ENCODE measurements at places on chromosomes 16 and 17. TPM values are rescaled to one million over a fixed set of nuclear protein-coding genes. Genes with fewer than 3 reads are reported as not detected.

CSNK1D gene
- total RNA-seq = 137 TPM

- peak; percentile 80 for DNase-seq
These were observed 7.1 kb upstream of the FTSJ3 start for GRCh38 chr17:63834431-63835166.

DNA sequence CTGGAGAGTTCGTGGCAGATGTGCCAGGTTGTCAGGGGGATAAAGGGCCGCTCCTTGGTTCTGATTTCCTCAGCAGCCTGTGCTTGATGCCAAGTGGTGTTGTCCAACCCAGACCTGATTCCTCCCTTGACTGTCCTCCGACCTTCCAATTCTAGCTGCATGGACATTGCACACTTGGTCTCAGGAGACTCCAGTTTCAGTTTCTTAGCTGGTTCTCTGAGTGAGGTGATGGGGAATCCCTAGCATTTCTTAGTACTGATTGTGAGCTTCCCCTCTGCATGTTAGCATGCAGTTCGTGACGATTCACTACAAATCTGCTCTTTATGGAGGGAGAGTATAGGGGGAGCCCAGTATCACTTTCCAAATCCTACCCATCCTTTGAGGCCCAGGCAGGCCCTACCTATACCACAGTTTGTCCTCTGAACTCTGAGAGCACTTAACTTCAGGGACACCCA lies 12.4 kb upstream of the CCR7 start:
- DNase-seq = no peak

TP53TG3B gene
- 5.9 TPM for total RNA-seq

GRCh38 chr16:14011846-14012245 lies 59.3 kb upstream of the MRTFB start:
- no peak for DNase-seq

DNA sequence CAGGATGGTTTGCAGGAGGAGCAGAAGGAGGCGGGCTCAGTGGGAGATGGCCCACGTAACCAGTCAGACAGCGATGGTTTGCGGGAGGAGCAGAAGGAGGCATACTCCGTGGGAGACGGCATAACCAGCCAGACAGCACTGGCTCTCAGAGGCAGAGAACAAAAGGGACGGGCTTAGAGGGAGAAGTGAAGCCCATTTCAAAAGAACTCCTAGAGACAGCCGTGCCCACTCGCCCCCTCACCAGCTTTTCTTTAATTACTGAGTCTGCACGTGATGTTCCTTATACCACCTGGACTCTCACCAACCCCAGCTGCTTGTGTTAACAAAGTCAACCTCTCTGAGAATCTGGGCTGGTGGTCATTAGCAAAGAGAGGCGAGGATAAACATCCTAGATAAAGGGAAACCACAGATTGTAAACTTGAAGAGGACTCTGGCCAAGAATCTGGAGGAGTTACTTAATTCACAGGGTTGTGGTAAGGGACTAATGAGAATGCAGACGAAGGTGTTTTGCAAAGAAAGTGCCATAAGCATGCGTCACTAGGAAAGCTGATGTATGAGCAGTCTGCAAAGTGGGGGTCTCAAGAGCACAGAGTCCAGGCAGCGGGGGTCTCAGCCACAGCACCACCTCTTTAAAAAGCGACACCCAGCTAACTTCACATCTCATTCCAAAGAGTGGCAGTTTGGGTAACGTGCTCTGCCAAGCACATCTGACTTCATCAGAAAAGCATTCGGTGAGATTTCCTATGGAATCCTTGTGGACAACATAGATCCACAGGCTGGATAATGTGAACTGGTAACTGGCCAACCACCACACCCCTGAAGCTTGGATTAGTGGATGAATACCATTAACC lies 51.7 kb downstream of the NXN start:
- DNase-seq = peak; percentile 49

- DNase-seq = no peak
These were observed 2.8 kb downstream of the TBC1D10B start for GRCh38 chr16:30367349-30368009.

GRCh38 chr16:55389426-55390073 lies 65.5 kb downstream of the IRX6 start:
- DNase-seq = no peak

DNA sequence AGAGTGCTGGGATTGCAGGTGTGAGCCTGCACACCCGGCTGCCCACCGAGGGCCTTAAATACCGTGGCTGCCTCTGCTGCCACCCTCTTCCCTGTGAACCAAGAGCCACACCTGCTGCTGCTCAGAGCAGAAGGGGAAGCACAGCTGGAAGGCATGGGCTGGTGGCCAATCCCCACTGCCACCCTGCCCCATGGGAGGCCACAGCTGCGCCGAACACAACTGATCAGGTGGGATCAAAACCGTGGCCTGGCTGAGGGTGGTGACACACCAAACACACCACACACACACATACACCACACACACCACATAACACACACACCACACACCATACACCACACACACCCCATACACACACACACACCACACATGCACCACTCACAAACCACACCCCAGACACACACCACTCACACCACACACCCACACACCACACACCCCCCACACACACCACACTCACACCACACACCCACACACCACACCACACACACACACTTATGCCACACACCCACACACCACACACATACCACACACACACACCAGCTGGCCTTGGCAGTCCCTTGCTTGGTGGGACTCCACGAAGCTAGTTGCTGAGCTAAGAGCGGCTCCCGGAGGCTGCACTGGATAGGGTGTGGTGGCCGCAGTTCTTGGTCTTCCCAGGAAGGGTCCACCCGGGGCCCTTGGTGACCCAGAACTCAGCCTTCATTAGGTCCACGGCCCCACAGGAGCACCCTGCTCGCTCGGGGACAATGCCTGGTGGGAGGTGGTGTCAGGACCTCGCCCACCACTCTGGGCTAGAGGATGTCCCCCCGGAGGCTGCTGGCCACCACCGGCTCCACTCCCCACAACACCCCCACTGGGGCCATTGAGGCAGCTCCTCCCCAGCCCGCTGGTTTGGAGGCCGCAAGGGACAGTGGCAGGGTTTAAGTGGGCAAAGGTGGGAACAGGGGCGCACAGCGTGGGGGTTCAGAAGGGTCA lies 14.9 kb downstream of the CEP131 start:
- DNase-seq = no peak

DNA sequence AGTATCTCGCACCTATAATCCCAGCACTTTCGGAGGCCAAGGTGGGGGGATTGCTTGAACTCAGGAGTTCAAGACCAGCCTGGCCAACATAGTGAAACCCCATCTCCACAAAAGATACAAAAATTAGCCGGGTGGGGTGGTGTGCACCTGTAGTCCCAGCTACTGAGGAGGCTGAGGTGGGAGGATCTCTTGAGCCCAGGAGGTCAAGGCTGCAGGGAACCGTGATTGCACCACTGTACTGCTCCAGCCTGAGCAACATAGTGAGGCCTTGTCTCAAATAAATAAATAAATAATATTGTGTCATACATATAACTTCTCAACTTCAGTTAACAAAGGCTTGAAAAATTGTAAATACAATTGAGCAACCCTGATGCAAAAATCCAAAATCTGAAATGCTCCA lies 8.2 kb downstream of the AMFR start:
- no peak for DNase-seq

DNA sequence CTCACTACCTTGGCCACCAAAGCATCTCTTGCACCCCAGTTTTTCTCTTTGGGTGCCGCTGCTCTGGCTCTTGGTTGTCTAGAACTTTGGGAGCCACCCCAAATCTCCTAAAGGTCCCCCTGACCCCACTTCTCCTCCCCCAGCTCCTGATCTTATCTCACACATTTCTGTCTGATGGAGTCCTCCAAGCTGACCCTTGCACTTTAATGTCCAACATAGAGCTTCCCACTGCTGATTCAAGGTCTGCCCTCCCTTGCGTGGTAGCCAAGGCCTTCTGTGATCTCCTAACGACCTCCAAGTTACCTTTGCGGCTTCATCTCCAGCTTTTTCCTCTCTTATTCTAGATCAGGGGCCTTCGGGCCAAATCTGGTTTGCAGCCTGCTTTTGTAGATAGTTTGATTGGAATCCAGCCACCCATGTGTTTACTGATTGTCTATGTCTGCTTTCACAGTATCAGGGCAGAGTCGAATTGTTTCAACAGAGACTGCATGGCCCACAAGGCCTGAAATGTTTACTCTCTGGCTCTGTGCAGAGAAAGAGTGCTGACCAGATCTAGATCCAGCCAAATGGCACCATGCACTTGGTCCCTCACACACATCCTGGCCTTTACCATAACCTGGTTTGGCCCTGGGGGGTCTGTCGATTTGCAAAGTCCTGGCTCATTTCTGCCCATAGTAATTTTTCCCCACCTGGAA lies 168.6 kb downstream of the HAPSTR1 start:
- no peak for DNase-seq

PRSS22 gene
- not detected for total RNA-seq

DNA sequence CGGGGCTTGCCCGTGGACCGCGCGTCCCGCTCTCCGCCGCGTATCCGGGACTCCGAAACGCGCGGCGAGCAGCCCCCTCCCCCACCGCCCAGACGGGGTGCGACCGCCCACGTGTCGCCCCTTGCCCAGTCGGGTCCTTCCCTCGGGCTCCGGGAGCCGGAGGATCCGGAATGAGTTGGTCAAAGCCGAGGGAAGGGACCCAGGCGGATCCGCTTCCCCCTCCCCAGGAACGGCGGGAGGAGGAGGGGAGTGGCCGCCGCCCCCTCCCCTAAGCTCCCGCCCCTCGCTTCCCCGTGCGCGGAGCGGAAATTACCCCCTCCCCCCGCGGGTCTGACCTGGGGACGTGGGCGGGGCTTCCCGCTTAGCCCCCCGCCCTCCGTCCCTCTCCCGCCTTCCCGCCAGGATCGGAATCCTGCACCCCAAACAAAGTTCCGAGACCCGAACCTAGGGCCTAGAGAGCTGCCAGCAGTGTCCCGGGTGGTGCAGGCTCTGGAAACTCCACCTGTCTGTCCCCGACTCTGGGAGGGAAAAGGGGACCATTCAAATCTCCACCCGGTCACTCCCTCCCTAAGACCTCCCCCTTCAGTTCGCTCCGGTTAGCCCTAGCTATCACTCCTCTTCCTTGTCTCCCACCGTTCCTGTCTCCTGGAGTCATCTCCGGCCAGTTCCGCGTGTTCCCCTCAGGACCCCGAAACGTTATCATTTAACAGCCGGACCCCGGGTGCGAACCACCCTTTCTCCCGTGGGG lies 1.0 kb upstream of the IGF2BP1 start:
- peak; percentile 35 for DNase-seq
